ENCODE measurements at places on chromosomes 2 and 18. TPM values are rescaled to one million over a fixed set of nuclear protein-coding genes. Genes with fewer than 3 reads are reported as not detected.

- DNase-seq = peak; percentile 28
Observed at GRCh38 chr2:177029501-177029900, 183.1 kb upstream of the HNRNPA3 start.

DNA sequence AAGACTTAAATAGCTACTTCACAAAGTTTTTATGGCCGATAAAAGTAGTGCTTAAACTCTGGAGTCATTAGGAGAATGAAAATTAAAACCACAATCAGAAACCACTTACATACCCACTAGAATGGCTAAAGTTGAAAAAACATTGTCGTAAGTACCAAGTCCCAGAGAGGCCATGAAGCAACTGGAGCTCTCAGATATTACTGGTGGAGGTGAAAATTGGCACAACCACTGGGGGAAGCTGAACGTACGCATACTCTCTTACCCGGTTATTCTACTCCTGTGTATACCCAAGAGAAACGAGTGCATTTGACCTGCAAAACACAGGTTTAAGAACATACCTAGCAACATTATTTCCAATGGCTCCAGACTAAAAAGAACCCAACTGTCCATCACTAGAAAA, 76.5 kb upstream of the TMEM247 start:
- DNase-seq = no peak

DNA sequence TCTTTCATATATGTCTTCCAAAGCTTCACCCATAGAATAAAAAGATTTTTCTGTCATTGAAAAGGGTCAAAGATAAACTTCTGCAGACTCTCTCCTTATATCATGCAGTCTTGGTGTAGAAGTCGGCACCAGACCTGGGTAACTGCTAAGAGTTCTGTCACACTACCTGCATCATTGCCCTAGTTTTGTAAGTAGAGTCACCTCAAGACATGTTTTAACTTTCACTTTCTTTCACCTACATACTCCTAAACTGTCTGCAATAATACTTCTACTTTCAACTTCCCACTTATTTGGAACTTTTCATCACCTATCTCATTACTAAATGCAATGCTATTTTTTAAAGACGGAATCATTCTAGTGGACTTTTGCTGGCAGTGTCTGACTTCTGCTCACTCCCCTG, 475.6 kb upstream of the VRK2 start:
- no peak for DNase-seq

DNA sequence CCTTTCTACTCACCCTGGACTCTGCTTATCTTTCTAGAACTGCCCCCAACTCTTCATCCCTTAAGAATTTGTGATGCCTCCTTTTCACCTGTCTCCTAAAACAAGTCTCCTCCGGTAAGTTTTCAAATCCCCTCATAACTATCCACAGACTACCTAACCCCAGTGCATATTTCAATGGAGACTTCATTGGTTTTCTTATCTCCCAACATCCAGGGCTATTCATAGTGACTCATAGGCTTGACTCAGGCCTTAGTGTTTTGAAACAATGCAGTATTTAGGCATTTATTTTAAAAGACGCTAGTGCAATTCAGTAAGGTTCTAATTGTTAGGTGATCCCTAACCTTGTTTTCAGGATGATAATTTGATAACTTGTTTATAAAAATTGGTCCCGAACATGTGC, 399.2 kb downstream of the CPS1 start:
- no peak for DNase-seq

GRCh38 chr18:8791171-8791651, 85.9 kb downstream of the MTCL1 start:
- no peak for DNase-seq

- no peak for DNase-seq
Observed at GRCh38 chr2:46041434-46041833, 255.8 kb upstream of the EPAS1 start.

- no peak for DNase-seq
Observed at GRCh38 chr2:44531289-44531688, 169.5 kb downstream of the CAMKMT start.

DNA sequence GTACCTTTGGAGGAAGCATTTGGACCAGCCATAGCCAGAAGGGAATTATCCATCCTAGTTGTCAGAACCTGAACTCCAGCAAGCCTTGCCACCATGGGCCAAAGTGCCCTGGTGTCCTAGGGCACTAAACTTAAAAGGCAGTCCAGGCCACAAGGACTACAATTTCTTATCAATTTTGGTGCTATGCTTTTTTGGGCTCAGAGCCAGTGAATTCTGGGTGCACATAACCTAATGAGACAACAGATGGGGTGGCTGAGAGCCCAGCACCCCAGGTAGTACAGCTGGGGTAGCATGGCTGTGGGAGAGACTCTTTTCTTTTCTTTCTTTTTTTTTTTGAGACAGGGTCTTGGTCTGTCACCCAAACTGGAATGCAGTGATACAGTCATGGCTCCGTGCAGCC, 14.4 kb upstream of the RANBP2 start:
- DNase-seq = no peak

DNA sequence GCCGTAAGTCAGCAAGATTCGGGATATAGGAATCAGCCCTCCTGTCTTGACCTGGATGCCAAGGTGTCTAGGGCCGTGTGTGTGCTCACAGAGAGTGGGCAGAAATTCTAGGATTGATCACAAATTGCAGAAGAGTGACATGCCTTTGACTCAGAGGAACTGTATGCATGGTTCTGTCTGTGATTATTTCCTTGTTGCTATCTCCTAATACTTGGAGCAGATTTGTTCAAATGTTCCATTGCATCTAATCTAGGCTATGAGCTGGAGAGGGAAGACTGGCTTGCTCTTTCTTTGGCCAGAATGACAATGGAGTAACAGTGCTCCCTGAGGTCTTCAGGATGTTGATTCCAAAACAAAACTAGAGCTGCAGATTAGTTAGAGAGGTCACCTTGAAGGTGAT, 115.0 kb downstream of the EN1 start:
- DNase-seq = no peak

GRCh38 chr2:8669157-8669817, 12.6 kb upstream of the ID2 start:
- DNase-seq = no peak

- no peak for DNase-seq
Observed at GRCh38 chr2:158015428-158016076, 86.1 kb upstream of the UPP2 start.

- DNase-seq = no peak
Observed at GRCh38 chr2:154565433-154565832, 133.1 kb upstream of the KCNJ3 start.

DNA sequence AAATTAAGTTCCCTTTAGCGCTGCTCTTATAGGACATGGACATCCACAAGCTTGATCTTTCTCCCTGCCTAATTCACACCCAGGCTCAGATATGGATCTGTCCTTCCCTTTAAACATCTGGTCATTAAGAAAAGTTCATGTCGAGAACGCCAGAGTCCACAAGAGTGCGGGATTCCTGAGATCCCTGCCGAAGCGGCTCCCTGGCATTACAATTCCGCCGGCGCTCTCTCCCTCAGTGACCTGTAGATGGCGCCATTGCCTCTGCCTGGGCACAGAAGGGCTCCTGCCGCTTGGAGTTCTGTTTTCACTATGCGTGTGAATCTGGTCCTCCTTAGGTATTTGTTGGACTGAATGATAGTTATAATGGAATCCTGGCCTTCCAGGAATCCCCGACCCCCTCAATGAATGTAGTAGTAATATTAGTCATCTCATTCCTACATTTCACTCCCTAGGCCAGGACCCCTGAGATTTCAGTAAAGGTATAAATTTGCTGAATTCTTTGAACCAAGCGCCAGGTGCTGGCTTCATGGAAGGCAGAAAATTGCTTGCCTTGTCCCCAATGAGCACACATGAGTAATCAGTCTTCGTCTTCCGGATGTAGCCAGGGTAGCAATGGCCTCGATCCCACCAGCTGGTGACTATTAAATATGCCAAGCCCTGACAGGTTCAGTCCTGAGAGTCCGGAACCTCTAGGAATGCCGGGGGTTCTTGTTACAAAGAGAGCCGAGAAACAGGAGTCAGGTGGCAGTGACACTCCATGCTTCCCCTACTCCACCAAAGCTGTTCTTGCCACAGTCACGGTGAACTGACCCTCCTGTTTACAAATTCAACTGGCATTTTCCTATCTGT, 26.4 kb upstream of the CD207 start:
- peak; percentile 60 for DNase-seq

DNA sequence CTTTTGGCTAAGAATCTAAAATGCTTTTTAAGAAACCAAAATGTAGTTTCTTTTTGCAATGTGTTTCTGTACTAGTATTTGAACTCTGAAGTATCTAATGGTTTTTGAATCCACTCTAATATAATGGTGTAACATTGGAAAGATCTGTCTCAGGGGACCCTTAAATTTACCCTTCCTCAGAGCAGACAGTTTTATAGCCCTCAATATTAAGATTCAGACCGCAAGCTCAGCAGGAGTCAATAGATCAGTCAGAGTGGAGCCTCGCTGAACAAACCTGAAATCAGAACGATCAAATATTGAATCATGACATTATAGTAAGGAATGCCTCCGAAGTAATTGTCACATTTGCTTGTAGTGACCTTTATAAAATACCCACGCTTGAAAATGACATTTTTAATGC, 18.3 kb downstream of the SGPP2 start:
- no peak for DNase-seq

DNA sequence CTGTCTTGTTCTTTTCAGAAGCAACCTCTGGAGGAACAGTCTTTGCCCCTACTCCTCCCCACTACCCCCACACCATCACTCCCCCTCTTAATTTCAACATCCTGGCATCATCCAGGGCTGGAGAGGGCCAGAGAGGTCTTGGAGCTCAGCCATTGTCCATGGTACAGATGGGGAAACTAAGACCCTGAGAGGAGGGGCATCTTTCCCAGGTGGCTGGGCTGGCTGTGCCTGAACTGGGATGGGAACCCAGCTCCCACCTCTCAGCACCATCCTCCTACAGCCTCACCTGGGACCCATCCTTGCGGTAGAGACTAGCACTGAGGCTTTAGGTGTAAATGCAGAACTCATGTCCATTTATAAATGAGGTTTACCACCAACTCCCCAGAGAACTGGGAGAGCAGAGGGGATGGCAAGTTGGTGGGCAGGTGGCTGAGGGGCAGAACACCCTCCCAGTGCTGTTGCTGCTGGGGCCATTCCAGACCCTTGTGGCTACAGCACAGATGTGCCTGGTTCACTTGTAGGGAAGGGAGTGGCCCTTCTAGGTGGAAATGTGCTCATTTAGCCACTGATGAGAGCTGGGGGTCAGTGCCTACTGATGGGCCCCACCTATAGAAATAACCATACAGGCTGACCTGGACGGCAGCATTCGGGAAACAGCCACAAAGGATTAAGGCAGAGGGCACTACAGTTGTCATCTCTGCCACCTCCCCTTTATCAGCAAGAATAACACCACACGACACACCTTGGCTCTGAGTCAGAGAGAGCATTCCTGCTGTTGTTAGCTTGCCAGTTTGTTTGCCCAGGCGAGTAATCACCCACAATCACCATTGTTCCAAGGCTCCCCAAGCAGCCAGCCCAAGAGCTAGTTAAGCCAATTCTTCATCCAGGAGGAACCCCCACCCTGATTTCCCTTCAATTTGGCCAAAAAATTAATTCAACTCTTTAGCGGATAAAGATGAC, 2.1 kb downstream of the MLPH start:
- no peak for DNase-seq

GRCh38 chr2:100178085-100178788, 35.8 kb upstream of the AFF3 start:
- peak; percentile 62 for DNase-seq

DNA sequence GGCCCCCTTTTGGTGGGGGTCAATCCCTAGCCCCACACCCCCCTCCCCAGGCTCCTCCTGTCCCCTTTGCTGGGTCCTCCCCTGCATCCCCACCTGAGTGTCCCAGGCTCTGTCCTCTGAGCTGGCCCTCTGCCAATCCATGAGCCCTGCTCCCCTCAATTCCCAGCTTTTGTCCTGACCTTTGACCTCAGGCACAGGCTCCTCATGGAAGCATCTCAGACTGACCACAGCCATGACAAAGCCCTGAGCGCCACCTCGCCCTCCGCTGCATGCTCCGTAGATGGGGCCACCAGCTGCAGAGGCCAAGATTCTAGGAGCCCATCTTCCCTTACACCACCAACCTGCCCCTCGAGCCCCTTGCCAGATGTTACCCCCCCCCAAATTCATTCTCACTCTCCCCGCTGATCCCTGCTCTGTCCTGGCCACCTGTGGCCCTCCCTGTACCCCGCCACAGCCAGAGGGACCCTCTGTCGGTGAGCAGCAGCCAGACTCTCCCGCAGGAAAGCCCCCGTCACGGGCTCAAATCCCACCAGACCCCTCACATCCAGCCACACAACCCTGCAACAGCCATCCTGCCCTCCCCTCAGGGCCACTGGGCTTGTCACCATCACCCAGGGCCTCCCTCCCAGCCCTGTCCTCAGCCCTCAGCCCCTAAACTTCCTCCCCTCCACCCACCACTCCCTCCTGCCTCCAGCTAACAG, 206.0 kb downstream of the MGAT5 start:
- DNase-seq = no peak

- no peak for DNase-seq
Observed at GRCh38 chr2:214679736-214680135, 129.7 kb downstream of the BARD1 start.

DNA sequence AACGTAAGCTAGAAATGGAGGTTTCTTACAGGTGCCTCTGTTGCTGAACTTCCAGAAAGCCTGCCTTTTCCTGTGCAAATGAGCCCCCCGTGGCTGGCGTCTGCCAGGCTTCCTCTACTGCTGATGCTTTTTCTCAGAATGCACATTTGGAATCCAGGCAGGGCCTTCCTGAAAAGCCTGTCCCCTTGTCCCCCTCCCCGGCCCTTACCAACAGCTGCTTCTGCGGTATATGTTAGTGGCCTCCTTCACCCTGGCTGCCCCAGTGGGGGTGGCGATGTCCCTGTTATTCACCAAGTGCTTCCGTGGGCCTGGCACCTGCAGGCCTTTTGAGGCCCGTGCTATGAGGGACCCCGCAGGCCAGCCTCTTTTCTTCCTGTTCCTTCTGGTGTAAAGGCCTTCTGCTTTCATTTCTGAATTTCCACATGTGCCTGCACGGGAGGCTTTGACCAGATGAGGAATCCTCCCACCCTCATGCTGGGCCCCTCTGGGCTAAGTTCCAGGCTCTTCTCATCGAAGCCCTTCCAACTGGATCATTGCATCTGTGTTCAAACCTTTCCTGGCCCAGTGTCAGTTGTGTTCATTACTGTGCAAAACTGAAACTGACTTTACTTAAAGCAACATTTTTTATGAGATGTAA, 10.4 kb downstream of the CNDP2 start:
- DNase-seq = no peak

DNA sequence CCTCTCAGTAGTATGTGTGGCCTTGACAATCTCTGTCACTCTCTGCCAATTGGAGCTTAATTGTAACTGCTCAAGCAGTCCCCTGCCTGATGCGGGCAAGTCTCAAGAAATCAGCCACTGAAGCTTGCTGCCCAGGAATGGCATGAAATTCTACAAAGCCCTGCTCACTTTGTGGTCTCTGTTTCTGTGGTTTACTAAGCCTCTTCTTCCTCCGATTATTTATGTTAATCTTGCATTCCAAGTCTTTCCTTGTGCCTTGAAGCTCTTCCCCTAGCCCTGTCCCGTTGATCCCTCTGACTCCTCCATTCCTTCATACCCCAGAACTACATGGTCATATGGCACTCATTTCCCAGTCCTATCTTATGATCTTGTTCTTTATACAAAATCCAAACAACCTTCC, 489.3 kb upstream of the CHST9 start:
- no peak for DNase-seq

GRCh38 chr18:21444465-21445212, 155.9 kb downstream of the ESCO1 start:
- DNase-seq = no peak

GRCh38 chr2:22838461-22838860, 546.5 kb upstream of the KLHL29 start:
- no peak for DNase-seq

The HJURP gene
- total RNA-seq = 9.8 TPM

The COL4A3 gene
- total RNA-seq = 0.36 TPM

The CSRNP3 gene
- 4.6 TPM for total RNA-seq

The NGEF gene
- 38.0 TPM for total RNA-seq

The MEIS1 gene
- total RNA-seq = 23.2 TPM

The CCDC85A gene
- 0.41 TPM for total RNA-seq

The ALPP gene
- not detected for total RNA-seq
